ENCODE measurements at places on chromosomes 4 and X.

DNA sequence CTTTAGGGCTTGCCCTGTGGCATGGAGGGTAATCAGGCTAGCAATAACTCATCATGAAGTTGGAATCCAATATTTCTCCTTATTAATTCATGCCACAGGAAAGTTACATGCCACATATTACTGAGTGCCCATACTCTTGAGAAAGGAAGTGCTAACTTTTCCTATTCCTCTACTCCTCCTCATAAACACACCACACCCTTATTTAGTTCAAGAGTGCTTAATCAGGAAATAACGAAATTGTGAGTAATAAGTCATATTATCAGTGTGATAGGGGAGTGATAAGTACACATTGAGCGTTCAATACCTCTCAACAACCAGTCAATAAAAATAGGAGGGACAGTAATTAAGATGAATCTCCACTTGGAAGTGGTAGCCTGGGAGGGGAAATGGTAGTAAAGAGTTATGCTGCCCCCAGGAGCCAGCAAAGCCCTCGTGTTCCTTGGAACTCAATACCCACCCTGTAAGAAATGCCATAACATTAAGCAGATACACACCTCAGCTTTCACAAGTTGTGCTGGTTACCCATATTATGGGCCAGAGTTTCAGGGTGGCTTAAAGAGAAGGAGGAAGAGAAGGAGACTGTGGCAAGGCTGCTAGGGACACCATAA is 410.0 kb upstream of the NR3C2 start:
- DNase-seq = no peak

GRCh38 chr4:184439856-184440594 is 34.3 kb downstream of the IRF2 start:
- DNase-seq = no peak

DNA sequence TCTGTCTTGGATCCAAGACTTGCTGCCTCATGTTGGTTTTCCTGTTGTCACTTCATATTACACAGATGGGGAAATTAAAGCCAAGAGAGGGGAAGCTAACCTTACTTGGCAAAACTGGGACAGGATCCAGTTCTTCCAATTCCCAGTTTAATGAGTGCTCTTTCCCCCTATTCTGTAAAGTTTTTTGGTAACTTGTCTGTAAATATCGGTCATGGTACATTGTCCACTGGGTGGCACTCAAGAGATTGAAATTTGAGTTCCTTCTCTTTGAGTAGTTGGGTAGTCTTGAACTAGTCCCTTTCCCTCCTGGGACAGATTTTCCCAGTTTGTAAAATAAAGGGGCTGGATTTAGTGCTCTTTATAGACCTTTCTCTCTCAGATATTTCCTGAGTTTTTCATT is 12.4 kb upstream of the EOLA2 start:
- no peak for DNase-seq

DNA sequence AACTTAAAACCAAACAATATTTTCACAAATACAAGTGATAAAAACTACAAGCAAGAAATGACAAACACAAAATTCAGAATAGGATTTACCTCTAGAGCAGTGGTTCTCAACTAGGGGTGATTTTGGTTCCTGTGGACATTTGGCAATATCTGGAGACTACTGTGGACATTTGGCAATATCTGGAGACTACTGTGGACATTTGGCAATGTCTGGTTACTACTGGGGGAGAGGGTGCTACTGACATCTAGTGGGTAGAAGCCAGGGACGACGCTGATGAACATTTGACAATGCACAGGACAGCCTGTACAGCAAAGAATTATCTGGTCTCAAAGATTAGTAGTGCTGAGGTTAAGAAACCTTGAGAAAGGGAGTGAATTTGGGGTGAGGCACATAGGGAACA is 169.8 kb downstream of the CLCN4 start:
- DNase-seq = no peak

DNA sequence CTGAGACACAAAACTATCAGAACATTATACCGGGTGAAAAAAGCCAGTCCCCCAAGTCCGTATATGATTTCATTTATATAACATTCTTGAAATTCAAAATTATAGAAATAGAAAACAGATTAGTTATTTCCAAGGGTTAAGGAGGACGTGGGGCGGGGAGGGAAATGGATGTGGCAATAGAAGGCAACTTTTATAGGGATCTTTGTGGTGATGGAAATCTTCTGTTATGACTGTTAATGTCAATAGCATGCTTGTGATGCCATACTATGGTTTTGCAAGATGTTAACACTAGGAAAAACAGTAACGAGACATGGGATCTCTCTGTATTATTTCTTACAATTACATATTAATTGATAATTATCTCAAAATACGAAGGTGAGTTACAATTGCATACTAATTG is 96.4 kb downstream of the LNX1 start:
- DNase-seq = no peak

- no peak for DNase-seq
Observed at GRCh38 chr4:75727073-75727472, 2.7 kb downstream of the USO1 start.

- DNase-seq = no peak
Observed at GRCh38 chrX:22520128-22520828, 247.6 kb downstream of the CBLL2 start.

GRCh38 chr4:68129793-68130192 is at the start of gene TMPRSS11F:
TMPRSS11F (minus strand) TSS chr4:68129869; CDS start chr4:68129820, 49 bp downstream.
- DNase-seq = no peak

DNA sequence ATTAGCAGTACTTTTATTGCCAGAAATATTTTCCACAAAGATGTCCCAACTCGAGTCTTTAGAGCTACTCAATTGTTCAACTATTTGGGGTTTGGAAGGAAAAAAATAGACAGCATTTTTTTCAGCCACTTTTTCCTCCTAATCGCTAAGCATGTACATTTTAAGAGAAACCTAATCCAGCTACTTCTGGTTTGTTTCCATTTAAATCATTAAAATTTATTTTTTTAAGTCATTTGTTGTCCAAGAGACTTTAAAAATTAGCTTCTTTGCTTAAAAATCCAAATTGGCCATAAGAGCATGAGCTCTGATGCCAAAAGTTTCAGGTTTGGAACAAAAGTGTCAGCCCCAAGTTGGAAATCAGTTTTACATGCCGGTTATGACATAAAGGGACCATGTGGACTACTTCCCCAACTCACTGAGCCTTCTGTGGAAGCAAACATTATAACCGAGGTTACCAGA is 186.3 kb upstream of the INTU start:
- no peak for DNase-seq

DNA sequence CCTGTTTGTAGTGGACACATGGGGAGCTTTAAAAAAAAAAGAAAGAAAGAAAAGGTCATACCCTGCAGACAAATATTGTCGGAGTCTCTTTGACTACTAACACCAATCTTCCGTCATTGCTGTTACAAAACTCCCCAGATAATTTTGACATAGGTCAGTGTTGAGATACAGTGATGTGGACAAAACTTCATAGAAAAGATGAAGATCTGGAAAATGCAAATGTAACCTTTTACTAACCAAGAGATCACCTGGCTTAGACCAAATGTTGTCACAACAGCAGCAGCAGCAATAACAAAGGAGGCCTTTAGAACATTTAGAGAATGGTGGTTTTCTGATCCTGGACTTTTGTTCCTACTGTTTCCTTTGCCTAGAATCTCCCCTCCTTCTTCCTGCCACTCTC is 8.1 kb upstream of the COMMD8 start:
- no peak for DNase-seq

GRCh38 chr4:110634350-110635162 is 11.7 kb upstream of the PITX2 start:
- DNase-seq = no peak

GRCh38 chrX:13968198-13968597 is 61.5 kb downstream of the GEMIN8 start:
- no peak for DNase-seq

GRCh38 chr4:165656399-165656798 is 216.6 kb upstream of the TLL1 start:
- no peak for DNase-seq

DNA sequence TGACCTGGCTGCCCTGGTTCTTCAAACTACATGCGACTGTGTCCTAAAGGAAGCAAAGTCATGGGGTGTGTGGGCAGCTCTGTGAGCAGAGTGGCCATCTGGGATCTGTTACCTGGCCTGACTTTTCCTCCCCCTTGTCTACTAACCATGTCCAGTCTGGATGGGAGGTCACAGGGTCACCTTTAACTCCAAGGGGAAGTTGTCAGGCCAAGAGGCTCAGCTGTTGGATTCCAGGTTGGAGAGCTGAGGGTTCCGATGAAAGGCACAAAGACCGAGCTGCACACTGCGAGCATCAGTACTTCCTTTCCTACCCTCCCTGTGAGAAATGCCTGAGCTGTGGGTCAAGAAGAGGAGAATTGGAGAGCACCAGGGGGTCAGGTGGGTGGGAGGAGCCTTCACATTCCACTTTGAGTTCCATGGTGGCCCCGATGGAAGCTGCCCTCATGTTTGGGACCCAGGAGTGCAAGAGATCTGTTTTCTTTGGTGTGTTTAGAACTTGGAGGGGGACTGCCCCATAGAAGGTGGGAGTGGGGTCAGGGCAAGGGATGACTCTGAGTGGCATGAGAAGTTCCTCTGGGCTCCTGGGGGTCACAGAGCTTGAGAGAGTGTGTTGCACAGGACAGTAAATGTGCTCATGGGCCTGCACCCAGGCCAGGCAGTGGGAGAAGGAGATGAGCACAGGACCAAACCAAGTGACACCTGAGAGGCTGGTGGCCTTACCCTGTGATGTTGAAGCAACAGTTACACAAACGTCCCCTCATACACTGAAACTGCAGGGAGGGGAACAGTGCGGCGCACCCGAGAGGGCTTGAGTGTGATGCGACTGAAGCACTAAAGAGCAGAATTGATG is 36.2 kb downstream of the RGS12 start:
- no peak for DNase-seq

DNA sequence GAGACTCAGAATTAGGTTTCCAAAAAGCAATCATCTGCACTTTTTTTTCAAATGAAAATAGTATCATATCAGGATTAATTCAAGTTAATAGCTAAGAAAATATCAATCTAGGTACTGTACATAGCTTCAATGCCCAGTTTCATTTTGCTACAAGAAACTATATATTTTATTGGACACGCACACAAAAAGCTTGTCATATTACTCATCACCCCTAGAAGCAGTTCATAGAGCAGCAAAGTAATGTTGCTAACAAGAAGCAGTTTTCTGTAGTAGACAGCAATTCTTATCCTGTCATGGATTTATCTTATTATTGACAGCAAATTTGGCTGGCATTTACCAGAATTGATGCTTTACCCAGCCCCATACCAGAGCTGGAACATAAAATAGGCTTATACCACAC is 52.3 kb upstream of the LSM6 start:
- no peak for DNase-seq

DNA sequence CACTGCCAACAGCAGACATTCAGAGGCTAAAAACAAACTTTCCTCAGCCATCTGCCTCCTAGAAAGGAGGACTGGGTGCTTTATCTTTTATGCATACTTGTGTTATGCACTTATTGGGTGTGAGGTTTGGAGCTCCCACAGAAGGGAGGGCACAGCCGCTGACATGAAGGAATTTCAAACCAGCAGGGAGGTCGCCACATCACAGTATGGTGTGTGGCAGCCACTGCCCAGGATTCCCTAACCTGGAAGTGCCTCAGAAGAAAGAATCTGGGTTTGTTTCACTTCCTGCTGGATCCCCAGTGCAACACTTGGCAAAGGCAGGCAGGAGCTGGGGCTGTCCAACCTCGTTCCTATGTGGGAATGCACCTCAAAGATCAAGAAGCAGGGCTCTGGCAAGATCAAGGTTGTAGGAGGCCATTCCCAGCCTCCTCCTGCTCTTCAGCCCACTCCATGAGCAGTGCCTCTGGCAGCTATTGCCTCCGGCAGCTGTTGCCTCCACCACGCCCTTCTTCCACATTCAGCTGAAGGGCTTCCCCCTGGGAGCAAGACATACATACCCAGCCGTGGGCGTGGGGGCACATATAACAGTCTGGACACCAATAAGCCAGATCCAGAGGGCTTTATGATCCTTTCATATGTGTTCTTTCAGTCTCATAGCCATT is 109.0 kb upstream of the MAMLD1 start:
- no peak for DNase-seq

Measured in stimulated activated CD8-positive, alpha-beta memory T cell treated with anti-CD3 and anti-CD28 coated beads, Interleukin-15, amount 100 ng/mL, for 48 hours (primary cell).